ENCODE measurements at places on chromosomes 2 and 18. TPM values are rescaled to one million over a fixed set of nuclear protein-coding genes. Genes with fewer than 3 reads are reported as not detected.

ZNF397 gene
- 15.0 TPM for total RNA-seq

RAD51AP2 gene
- total RNA-seq = 0.13 TPM

- DNase-seq = no peak
Observed at GRCh38 chr2:107358362-107358761, 468.3 kb upstream of the RGPD4 start.

SIGLEC15 gene
- total RNA-seq = 0.26 TPM

DNA sequence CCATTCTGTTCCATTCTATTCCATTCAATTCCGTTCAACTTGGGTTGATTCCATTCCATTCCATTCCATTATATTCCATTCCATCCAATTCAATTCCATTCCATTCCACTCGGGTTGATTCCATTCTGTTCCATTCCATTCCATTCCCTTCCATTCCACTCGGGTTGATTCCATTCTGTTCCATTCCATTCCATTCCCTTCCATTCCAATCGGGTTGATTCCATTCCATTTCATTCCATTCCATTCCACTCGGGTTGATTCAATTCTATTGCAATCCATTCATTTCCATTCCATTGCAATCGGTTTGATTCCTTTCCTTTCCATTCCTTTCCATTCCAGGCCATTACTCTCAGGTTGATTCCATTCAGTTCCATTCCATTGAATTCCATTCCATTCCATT is 1138.4 kb downstream of the RPIA start:
- DNase-seq = peak; percentile 40

GRCh38 chr2:157804355-157804754 is 71.8 kb downstream of the ACVR1 start:
- DNase-seq = no peak

GRCh38 chr18:45526114-45526841 is 89.0 kb upstream of the SLC14A2 start:
- DNase-seq = peak; percentile 6
